ENCODE measurements at places on chromosomes 11 and 22.

- DNase-seq, result no peak
Measured at GRCh38 chr11:129888451-129888850, 6.9 kb downstream of the NFRKB start.

GRCh38 chr11:112523477-112523876 is 262.8 kb upstream of the PLET1 start:
- no peak for DNase-seq

GRCh38 chr11:47514825-47515647 is 37.9 kb downstream of the CELF1 start:
- peak; percentile 27 for DNase-seq

DNA sequence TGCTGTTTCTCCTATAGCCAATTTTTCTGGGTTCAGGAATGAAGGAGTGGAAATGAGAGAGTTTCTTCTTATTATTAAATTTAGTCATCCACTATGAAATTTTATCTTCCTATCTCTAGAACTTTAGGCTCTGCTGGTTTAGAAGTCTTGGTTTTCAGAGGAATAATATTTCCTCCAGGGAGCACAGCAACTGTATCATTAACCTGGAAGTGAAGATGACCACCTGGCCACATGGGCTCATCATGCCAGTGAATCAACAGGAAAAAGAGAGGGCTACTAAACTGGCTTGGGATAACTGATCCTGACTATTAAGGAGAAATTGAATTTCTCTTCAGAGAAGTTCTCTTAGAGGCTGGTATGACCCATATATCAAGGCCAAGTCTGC is 44.4 kb downstream of the ADM start:
- no peak for DNase-seq

GRCh38 chr11:112801025-112801816 is 160.0 kb upstream of the NCAM1 start:
- no peak for DNase-seq

DNA sequence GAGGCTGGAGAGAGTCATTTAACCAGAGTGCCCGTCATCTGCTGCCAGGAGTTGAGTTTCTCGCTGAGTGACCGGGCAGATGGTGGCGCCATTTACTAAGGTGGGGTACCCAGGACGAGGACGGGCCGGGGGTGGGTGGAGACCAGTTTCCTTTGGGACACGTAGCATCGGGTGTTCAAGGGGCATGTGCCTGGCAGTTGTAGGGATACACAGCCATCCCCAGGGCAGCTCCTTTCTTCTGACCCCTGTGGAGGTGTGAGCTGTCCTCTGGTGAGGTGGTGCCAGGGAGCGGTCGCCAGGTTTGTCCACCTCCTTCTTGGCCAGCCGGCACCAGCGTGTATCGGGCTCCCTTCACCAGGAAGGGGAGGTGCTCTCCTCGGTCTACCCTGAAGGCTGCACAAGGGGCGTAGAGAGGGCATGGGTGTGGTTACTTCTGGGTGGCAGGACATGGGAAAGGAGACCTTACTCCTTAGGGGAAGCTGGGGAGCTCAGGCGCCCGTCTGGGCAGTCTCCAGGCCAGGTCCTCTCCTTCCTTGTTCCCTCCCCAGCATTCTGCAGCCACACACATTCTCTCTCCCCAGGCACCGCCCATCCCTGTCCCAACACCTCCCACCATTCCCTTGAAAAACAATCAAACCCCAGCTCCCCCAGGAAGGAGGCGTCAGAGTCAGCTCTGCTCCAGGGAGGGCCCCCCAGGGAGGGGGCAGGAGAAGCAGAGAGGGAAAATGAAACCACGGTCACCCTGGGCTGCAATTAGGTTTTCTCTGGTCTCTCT is 10.3 kb upstream of the MB start:
- peak; percentile 41 for DNase-seq

DNA sequence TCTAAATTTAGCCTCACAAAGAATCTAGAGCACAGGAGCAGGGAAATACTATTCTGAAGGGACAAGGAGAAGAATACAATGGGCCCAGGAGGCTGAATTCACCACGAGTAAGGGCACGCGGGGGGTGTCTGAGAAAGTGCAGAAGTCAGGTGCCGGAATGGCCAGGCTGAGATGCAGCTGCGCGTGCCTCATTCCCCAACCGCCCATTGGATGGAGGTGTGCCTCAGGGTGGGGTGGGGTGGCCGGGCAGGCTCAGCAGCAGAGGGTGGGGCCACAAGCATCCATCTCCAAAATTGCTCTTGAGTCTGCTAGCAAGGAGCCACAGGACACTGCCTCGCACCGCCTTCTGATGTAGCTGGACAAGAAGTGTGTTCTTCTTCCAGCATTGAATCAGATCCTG is 387.0 kb downstream of the SHANK2 start:
- DNase-seq, result no peak

GRCh38 chr22:26804315-26804714 is 146.9 kb downstream of the MIAT start:
- no peak for DNase-seq

- no peak for DNase-seq
Measured at GRCh38 chr11:68312117-68312779, at the start of gene LRP5. Gene LRP5 (plus strand): TSS chr11:68312591. CDS start chr11:68312715, 124 bp downstream.

DNA sequence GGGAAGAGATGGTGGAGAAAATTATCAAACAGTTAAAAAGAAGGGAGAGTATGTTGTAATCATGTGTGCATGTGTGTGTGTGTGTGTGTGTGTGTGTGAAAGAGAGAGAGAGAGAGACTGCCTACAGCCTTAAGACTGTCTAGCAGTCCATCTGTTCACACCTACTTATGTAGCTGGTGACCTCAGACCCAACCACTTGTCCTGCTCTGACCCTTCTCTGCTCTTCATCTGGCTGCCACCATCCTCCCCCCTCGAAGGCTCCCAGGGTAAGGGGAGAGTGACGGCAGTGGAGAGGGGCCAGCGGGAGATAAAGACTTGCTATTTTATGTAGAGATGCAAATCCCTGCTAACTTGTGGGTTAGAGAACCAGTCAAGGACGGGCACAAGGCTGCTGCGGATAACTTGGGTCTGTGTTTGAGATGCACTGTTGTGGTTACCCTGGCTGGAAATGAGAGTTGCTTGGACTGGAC is 24.9 kb upstream of the GRAMD1B start:
- no peak for DNase-seq

- no peak for DNase-seq
Measured at GRCh38 chr11:86476109-86476861, 101.6 kb downstream of the CCDC81 start.

- no peak for DNase-seq
Measured at GRCh38 chr11:68994161-68994893, 13.5 kb upstream of the MRGPRD start.

DNA sequence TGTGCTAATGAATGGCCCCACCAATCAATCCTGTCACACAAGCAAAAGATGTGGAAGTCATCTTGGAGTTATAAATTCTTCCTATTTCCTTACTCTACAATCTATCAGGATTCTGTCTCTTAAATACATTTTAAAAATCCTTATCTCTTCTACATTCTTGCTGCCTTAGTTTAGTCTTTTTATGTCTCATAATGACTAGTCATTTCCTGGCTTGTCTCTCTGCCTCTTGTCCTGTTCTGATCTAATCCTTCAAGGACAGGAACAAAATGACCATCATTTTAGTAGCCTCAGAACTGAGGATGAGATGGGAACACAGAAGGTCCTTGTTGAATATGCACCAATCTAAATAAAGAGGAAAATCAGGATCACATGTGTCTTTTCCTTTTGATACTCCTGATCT is 56.6 kb upstream of the LIN7C start:
- DNase-seq, result no peak

- DNase-seq, result no peak
Measured at GRCh38 chr11:111361874-111362273, 17.2 kb downstream of the POU2AF1 start.

GRCh38 chr11:64510759-64511158 is 80.3 kb upstream of the SLC22A12 start:
- DNase-seq, result no peak

DNA sequence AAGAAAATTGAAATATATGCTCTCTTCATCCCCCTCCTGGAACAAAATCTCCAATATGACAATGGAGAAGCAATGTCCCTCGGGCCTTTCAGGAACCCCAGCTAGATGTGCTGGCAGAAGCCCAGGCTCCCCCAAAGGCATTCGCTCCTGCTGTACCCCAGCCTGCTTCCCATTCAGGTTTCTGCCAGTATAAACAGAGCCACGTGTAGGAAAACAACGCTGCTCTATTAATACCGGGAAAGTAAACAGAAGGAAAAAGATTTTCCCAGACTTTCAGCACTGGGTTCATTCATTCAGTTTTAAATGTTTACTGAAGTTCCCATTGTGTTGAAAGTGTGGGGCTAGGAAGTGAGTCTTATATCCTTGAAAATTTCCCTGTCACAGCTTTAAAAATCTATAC is 147.1 kb downstream of the CADM1 start:
- no peak for DNase-seq

- no peak for DNase-seq
Measured at GRCh38 chr11:112715056-112715455, 246.2 kb upstream of the NCAM1 start.

DNA sequence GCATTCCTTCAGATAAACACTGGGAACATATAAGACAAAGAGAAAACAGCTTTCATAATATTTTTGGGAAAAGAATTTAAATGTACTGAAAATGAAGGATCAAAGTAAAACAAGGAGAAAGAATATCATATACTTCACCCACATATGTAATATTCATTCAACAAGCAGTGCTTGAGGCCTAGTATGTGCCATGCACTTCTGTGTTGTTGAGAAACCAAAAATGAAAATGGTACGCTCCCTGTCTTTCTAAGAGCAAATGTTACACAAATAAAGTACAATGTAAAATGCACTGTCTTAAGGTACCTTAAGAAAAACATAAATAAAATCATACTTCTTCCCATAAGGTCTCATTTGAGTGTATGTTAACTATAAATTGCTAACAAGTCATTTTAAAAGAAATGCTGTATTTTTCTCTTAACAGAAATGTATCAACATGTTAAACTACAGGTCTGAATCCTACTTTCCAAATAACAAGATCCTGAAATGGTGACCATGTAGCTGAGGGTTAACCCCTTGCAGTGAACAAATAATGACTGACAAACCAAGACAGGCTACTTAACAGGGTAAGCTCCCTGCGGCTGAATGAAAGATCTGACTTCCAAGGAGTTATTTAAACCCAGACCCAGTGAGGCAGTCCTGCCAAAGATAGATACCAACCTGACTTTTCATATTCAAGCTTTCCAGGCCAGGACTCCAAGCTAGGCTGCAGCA is 377.6 kb downstream of the DCDC1 start:
- no peak for DNase-seq

DNA sequence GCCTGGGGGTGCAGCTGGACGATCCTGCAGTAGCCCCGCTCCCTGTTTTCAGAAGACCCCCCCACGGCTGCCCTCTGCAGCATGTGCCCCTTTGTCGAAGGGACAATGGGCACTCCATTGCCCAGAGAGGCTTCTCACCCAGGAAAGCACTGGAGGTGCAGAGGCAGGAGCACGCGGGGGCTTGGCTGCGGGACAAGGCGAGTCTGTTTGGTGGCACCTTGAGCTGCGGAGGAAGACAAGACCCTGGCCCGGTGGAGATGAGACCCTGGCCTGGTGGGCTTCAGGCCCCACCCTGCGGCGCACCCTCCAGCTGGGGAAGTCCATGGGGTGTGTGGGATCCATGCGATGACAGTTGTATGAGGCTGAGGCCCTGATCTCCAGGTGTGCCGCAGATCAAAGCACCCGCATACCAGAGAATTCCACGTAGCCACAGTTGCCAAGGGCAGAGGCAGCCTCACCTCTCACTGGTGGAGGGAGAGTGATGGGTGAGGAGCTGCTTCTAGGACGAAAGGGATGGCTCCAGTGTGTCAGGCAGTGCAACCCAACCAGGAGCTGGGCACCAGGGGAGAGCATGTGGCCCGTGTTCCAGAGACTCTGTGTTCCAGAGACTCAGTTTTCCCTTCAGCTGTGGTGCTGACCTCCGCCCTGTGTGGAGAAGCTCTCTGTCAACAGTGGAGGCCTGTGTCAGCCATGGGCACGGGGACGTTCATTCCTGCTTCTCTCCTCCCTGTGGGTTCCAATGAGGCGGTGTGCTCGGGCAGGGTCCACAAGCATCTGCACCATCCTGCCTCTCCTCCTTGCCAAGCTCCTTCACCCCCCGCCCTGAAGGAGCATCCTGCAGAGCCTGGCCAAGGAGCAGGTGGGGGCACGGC is 10.0 kb downstream of the TBX1 start:
- DNase-seq, result no peak

DNA sequence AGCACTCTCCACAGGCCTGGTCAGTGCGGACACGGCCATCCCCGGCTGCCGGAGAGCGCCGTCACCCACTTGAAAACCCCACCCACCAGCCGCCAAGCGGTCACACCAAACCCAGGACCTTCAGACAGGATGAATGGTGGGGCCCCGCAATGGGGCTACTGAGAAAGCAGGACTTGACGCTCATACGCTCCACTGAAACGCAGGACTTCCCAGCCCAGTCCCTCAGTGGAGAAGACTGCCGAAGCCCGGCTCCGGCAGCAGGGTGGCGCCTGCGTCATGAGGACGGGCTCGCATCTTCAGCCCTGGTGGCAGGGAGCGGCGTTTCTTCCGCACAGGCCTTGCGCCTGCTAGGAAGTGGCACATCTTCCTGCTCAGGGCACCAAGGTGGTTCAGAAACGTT is 15.3 kb upstream of the PHLDA2 start:
- DNase-seq, result no peak

DNA sequence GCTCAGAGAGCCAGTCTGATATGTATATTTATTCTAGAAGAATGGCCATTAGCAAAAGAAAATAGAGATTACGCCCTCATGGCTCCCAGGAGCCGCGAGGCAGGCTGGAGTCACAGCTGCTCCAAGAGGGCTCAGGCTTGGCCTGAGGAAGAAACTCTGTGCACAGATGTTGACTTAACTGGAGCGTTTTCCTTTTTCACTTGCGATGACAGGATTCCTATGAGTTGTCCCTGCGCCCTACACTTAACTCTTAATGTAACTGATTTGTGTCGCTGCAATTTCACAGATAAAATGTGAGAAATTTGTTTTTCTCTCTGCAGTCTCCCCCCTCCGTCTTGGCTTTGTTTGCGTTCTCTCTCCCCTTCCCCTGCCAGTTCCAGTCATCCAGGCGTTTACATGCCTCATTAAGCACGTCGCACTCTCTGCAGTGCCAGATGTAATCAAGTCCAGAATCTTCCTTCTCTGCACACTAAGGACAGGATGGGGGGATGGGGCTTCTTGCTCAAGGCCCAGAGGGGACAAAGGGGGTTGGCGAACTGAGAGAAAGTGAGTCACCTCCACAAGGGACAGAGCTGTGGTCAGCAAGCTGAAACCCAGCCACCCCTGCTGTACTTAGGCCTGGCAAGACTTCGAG is 1060.1 kb downstream of the NTM start:
- no peak for DNase-seq

DNA sequence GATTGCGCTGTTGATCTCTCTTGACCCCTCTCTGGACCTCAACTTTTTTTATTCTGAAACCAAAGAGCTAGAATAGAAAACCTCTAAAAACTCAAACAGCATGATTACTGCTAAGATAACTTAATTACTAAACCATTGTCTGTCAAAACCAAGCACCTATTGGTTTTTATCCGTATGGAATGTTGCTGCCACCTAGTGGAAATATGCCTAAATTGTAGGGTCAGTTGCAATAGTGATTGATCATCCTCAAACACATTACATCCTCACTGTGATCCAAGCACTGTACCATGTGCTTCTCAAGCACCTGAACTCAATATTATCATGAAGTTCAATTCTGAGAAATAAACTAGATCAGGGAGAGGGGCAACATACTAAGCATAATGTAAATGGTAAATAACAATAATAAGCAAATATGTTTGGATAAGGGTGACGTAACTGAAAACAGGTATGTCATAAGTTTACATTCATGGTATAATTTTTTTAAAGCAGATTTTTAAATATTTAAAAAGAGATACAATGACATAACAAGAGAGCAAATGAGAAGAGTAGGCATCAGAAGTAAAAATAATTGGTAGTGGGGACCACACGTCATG is 3.8 kb upstream of the OR5A2 start:
- no peak for DNase-seq
